ENCODE measurements at places on chromosomes 6 and 20. TPM values are rescaled to one million over a fixed set of nuclear protein-coding genes. Genes with fewer than 3 reads are reported as not detected.

GRCh38 chr20:49287555-49288249, 9.8 kb upstream of the ZNFX1 start:
- DNase-seq: no peak

DNA sequence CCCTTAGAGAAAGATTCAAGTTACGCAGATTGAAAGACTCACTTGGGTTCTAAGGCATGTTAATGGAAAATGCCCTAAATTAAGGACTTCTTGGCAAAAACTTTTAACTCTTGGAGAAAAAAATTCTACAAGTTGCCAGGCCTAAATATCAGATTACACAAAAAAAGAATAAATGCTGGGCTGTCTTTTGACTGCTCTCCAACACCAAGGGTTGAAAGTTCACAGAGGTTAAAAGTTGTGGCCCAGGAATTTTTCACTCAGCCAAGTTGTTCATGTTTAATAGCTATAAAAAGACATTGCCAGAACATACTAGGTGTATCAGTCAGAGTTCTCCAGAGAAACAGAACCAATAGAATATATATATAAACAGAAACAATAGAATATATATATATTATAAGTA, 268.4 kb upstream of the PRND start:
- DNase-seq: no peak

- DNase-seq: no peak
Observed at GRCh38 chr6:111664565-111665030, 58.9 kb upstream of the TRAF3IP2 start.

DNA sequence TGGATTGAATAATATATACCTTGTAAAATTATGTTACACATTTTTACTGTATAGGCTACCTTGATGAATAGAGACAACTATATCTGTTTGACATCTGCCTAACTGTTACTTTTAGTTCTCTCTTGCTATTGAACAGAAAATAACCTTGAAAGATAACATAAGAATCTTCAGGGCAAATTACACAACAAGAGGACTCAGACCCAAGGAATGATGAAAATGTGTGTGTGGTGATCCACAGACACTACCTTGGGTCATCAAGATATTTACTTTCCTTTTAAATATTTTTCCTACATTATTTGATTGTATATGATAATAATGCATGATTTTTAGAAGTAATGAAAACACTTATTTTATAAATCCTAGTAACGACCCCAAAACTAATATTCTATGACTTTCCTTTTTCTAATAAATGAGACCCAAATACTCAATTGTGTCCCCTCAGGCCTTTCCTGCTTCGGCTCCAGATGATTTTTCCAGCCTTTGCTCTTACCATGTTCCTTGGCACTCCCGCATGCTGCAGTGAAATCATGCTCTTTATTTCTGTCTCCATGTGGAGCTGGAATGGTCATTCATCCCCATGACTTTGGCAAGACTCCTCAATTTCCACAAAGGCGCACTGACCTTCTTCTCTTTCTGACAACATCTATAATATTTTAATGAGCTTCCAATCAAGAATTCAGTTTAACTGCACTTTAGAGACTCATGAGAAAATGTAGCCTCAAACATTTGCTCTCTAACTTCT, 187.6 kb downstream of the EPM2A start:
- peak; percentile 60 for DNase-seq

DNA sequence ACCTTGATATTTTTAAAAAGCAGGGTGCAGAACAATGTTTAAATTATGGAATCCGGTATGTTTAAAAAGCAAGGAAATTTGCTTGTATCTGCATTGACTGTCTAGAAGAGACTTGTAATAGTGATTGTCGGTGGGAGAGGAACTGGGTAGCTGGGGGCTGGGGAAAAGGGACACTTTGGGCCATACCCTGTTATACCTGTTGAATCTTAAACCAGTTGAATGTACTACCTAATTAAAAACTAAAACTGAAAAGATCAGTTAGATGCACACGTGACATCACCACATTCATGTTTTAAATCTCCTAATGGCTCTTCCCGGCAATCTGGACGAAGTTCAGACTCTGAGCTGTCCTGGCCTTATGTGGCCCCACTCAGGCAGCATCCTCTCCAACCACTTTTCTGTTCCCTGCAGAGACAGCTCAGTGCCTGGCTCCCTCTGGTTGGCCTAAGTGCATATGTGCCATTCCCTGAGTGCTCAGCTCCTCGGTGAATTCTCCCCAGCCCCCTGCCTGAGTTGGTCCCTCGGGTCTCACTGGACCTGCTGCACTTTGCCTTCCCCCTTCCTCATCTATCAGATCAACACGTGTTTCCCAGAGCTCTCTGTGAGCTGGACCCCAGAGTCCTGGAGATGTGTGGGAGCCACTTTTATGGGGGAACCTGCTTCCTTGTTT, 36.3 kb downstream of the SLC52A3 start:
- no peak for DNase-seq

TPX2 gene
- total RNA-seq: 126 TPM

FGD2 gene
- 0.07 TPM for total RNA-seq

DNA sequence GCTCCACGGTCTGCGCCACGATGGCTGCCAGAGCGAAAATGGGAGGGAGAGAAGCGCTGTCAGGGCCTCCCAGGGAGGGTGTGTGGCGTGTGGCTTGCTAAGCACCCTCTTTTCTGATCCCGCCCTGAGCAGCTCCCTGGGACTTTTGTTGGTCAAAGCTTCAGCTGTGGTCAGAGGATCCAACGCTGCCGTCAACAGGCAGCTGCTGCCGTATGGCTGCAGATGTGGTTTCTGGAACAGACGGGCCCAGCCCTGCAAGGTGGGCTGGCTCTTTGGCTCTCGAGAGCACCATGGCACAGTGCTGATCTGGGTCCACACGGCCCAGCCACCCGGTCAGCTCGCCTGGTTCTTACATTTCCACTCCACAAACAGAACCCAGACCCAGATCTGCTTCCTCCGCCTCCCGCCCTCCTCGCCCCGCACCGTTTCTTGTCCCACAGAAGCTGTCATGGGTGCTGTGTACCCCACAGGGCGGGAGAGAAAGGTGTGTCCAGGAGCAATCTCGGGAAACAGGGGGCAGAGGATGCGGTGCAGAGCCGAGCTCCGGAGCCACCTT, 86.0 kb upstream of the BHLHE23 start:
- no peak for DNase-seq

DNA sequence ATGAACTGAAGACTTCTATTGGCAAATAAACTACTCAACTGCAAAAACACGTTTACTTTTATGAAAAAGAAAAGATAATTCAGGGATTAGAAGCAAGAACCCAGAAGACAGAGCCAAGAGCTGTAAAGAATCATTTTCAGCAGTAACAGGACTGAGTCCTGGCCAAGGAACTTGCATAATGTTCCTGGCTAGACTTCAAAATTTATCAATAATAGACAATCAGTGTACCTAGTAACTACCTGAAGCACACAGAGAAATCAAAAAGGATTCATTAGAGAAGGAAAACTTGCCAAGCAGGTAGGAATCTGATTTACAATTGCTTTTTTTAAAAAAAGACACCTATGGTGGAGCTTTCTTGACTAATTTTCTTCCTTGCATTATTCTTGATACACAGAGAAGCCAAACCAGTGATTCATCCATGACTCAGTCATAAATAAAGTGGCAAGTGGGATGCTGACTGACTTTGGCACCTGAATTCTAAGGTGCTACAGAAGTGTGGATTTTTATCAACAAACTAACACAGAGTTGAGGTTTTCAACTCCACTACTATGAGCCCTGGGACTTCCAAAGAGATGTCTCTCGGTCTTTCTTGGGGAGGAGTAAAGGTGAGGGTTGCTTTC, 281.3 kb downstream of the BMP7 start:
- DNase-seq: peak; percentile 69

BCAS1 gene
- not detected for total RNA-seq

GRCh38 chr6:107554918-107555317, 65.0 kb downstream of the SOBP start:
- no peak for DNase-seq

- no peak for DNase-seq
Observed at GRCh38 chr6:38720295-38720694, 5.2 kb downstream of the DNAH8 start.

GRCh38 chr6:3484192-3484591, 27.3 kb upstream of the SLC22A23 start:
- peak; percentile 80 for DNase-seq

CDH26 gene
- total RNA-seq: 1.2 TPM

All from foreskin keratinocyte (primary cell).